Ovary (tissue), 10 donors: ENCODE measurements at places on chromosomes 5 and 9. TPM values are rescaled to one million over a fixed set of nuclear protein-coding genes. Genes with fewer than 3 reads are reported as not detected.

The RETREG1 gene
- 20.0 TPM for total RNA-seq

The GPR151 gene
- total RNA-seq = not detected

The CDH18 gene
- not detected for total RNA-seq

The ABO gene
- total RNA-seq = 23.0 TPM

The EGFLAM gene
- total RNA-seq = 28.8 TPM

The ALDH1A1 gene
- total RNA-seq = 147 TPM

DNA sequence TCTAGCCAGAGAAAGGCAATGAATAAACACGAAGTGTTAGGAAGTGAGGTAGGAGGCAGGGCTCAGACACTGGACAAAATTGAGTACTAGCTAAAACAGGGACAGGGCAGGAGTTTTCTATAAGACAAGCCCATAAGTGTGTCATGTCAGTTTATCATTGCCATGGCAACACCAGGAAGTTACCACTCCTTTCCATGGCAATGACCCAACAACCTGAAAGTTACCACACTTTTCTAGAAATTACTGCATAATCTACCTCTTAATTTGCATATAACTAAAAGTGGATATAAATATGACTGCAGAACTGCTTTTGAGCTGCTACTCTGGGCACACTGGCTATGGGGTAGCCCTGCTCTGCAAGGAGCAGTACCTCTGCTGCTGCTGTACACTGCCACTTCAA, 442.5 kb upstream of the COX7C start:
- H3K36me3 ChIP-seq = no peaks in the 10 kb centered on the region
- H3K4me3 ChIP-seq = no peak overlapping the region
- H3K4me1 ChIP-seq = no peaks in the 10 kb centered on the region
- no peak overlapping the region for H3K27ac ChIP-seq
- no peaks in the 10 kb centered on the region for H3K27me3 ChIP-seq
- no peak for DNase-seq

- no peak overlapping the region for H3K4me3 ChIP-seq
- DNase-seq = no peak
- no peak overlapping the region for H3K27ac ChIP-seq
- H3K36me3 ChIP-seq = no peaks in the 10 kb centered on the region
- H3K27me3 ChIP-seq = no peaks in the 10 kb centered on the region
Measured at GRCh38 chr9:89436963-89437625, 60.8 kb downstream of the SEMA4D start.

DNA sequence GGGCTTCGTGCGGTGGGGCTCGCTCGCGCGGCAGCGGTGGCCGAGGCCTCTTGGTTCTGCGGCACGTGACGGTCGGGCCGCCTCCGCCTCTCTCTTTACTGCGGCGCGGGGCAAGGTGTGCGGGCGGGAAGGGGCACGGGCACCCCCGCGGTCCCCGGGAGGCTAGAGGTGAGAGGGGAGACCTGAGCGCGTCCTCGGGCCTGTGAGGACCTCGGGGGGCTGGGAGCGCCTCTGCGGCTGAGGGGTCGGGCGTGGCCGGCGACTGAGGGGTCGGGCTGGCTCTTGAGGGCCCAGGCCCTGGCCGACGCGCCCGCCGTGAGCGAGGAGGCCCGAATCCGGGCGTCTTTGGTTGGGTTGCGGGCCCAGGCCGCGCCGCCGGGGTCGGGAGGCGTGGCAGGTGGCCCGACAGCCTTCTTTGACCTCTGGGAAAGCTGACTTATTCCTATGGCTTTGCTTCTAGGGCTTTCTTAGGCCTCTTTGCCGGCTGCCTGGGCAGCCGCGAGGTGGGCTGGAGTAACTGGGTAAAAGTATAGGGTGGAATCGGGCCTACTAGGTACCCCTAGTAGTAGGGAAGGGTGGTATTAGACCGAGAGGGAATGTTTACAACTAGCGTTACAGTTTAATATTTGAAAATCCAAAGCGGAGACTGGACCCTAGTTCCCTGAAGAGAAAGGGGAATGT, at the start of gene CANX:
Gene CANX (plus strand): TSS at position 33 of the 681 bp plus-strand sequence. CDS start 6,715 bp downstream, outside the sequence.
- H3K4me1 ChIP-seq = peaks cover 10% of the 10 kb centered on the region
- peak within 1 kb of the TSS; percentile 75 for H3K27ac ChIP-seq
- no peak for DNase-seq

DNA sequence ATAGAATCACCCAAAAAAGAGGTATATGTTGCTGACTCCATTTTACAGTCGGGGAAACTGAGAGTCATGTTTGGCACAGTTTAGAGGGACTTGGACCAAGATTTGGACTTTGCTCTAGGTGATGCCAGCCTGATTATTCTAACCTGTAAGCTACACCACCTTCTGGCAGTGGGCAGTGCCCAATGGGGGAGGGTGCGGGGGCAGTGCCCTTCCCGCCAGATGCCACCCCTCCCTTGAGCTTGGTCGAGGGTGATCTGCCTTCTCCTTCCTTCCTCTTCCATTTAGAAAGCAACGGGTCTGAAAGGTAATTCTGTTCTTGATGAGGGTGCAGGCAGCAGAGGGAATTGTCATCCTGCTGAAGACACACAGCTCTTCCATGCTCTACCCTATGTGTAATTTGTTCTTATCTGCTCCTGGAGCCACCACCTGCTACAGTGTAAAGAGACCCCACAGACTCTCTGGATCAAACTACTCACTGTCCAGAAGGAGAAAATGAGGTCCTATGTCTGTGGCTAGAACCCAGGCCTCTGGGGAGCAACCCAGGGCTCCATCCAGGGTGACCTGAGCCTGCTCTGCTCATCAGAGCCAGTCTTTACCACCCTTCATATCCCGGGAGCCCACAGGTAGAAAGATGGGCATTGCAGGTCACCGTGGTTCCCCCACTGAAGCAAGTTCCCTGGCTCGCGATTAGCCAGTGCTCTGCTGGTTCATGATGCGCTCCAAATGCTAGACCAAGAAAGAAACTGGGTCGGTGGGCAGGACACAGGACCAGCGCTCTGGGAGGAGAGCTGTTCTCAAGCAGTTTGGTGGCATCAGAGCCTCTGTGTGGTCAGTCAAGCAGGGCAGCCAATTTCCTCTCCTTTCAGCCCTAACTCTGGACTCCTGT, 156.2 kb downstream of the RGS3 start:
- H3K27ac ChIP-seq = peak overlapping the region; percentile 43
- peaks cover 20% of the 10 kb centered on the region for H3K4me1 ChIP-seq
- H3K36me3 ChIP-seq = no peaks in the 10 kb centered on the region
- DNase-seq = peak; percentile 35

DNA sequence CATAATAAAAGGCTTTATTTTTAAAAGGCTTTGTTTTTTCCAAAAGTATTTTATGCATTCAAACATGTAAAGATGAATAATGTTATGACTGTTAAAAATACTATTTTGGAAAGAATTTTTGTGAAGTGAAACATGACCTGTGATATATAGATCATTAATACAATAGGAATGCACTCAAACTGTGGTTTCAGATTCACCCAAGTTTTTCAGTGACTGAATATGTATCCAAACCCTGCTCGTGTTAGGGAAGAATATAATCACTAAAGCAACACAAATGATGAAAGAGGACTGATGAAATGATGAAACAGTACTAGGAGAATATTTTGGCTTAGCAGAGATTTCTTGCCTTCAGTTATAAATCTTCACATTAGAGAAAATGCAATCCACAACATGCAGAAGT, 278.0 kb downstream of the ADAMTS6 start:
- H3K27me3 ChIP-seq = no peaks in the 10 kb centered on the region
- H3K4me3 ChIP-seq = no peak overlapping the region
- no peak overlapping the region for H3K27ac ChIP-seq
- no peak for DNase-seq
- no peaks in the 10 kb centered on the region for H3K4me1 ChIP-seq

GRCh38 chr5:95924720-95925377, 36.8 kb downstream of the ELL2 start:
- no peaks in the 10 kb centered on the region for H3K4me1 ChIP-seq
- H3K36me3 ChIP-seq = no peaks in the 10 kb centered on the region
- H3K27me3 ChIP-seq = no peaks in the 10 kb centered on the region
- no peak overlapping the region for H3K4me3 ChIP-seq
- DNase-seq = no peak
- H3K27ac ChIP-seq = no peak overlapping the region

DNA sequence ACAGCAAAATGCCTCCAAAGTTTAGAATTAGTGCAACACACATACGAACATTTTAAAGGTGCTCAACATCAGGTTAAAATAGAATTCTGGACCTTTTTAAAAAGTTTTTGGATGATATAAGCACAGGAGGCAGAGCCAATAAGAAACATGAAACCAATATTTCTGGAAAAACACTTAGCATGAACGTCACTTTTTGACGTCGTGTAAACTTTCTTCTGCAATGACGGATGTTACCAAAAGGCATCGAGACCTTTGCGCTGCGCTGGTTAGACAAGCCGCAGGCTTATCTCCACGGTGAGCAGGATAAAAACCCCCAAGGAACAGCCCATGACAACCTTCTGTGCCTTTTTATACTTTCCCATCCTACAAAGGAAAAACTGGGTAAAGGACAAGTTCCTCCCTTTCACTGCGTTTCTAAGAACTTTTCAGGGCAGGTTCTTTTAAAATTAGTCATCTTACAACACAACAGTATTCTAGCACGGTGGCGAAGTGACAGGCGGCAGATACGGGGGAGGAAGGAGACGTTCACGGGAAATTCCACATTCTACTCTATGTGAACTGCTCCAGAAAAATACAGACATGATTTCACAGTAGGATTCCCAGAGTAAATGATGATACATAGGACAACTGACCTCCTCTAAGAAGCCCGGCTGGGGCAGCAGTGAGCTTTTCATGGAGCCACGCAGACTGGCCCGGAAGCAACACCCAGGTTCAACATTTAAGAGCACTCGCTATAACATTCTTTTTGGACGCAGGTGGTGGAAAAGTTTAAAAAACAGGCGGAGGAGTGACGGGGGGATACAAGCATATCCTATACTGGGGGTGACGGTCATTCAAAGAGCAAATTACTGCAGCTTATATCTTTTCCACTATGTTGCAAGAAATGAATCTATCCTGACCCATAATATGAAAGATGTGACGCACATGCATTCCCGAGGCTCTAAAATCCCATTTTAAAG, 52.4 kb downstream of the USP20 start:
- H3K36me3 ChIP-seq = no peaks in the 10 kb centered on the region
- H3K4me3 ChIP-seq = no peak overlapping the region
- H3K27me3 ChIP-seq = no peaks in the 10 kb centered on the region
- H3K4me1 ChIP-seq = peaks cover 9% of the 10 kb centered on the region
- no peak overlapping the region for H3K27ac ChIP-seq

- DNase-seq = no peak
- no peaks in the 10 kb centered on the region for H3K27me3 ChIP-seq
- no peaks in the 10 kb centered on the region for H3K4me1 ChIP-seq
- peak within 1 kb of the TSS; percentile 31 for H3K4me3 ChIP-seq
- H3K36me3 ChIP-seq = no peaks in the 10 kb centered on the region
Measured at GRCh38 chr9:122228568-122229484, at the start of gene LHX6. Gene LHX6 (minus strand): TSS chr9:122228957. CDS start chr9:122228740, 217 bp downstream.

DNA sequence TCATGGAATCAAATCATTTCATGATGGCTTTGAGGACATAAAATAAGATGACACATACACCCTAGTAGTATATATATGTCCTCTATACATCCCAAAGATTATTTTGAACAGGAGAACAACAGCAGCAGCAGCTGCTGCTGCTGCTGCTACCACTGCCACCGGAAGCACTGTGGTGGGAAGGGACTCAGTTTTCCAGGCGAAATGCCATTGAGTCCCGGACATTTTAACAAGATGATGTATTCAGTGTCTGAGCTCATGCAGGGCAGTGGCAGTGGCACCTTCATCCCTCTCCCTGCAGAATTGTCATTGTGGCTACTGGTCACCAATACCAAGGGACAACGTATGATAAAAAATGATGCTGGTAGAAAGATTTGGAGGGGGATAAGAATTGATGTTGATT, 151.3 kb downstream of the CHSY3 start:
- H3K36me3 ChIP-seq = no peaks in the 10 kb centered on the region
- no peak overlapping the region for H3K4me3 ChIP-seq
- H3K27me3 ChIP-seq = no peaks in the 10 kb centered on the region
- no peak for DNase-seq
- H3K27ac ChIP-seq = no peak overlapping the region

GRCh38 chr9:135440620-135441019, 39.0 kb upstream of the PPP1R26 start:
- no peaks in the 10 kb centered on the region for H3K27me3 ChIP-seq
- H3K36me3 ChIP-seq = no peaks in the 10 kb centered on the region
- H3K27ac ChIP-seq = peak overlapping the region; percentile 69
- H3K4me1 ChIP-seq = peaks cover 6% of the 10 kb centered on the region

DNA sequence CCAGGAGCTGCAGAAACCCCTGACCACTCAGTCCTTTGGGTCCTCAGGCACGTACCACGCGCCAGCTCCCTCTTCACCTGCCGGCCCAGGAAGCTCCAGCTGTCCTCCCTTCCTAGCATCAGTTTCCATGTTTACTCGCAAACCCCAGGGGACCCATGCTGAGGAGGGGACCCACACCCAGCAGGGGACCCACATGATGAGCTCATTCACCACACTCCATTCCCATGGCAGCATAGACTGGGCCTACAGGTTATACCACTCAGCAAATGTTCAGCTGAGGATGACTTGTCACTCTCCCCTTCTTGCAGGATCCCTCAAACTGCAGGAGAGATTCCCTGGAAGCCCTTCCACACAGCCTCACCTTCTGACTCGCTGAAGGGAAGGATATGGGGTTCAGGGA, 73.5 kb upstream of the GALNT10 start:
- H3K4me3 ChIP-seq = no peak overlapping the region
- H3K4me1 ChIP-seq = no peaks in the 10 kb centered on the region
- H3K27ac ChIP-seq = no peak overlapping the region
- no peaks in the 10 kb centered on the region for H3K27me3 ChIP-seq
- H3K36me3 ChIP-seq = no peaks in the 10 kb centered on the region

- no peak overlapping the region for H3K4me3 ChIP-seq
- no peaks in the 10 kb centered on the region for H3K4me1 ChIP-seq
- H3K36me3 ChIP-seq = no peaks in the 10 kb centered on the region
- no peak for DNase-seq
- H3K27ac ChIP-seq = no peak overlapping the region
Measured at GRCh38 chr5:60685700-60686099, 14.3 kb downstream of the DEPDC1B start.

DNA sequence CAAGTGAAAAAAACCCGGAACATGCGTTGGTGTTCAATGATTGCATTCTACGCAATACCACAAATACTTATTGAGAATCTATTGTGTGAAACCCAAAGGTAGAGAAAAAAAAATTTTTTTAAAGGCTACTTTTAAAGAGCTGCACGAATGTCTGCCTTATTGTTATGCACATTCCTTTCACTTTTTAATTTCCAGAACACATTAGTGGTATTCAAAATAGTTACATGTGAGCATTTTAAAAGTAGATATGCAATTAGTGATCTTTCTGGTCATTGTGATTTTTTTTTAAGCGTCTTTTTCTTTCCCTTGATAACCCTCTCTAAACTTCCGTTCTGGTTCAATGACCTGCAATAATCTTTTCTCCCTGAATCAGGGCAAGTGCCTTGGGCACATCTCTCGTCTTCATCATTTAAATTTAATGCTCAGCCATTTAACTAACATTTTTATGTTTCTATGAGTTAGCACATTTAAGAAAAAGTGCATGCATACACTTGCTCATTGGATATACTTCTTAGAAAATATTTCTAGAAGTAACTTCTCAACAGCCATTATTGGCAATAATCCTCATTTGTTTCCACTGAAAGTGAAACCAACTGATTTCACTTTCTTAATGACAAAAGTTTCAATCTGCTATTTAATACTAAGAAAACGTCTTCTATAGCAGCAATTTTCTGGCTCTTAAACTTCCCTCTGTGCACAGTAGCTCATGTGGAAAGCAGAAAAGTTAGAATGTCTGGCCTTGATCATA, 80.3 kb downstream of the CDH6 start:
- no peak overlapping the region for H3K27ac ChIP-seq
- DNase-seq = no peak
- peak overlapping the region; percentile 25 for H3K4me3 ChIP-seq
- H3K4me1 ChIP-seq = peaks cover 2% of the 10 kb centered on the region
- H3K27me3 ChIP-seq = no peaks in the 10 kb centered on the region
- H3K36me3 ChIP-seq = no peaks in the 10 kb centered on the region

GRCh38 chr9:136620441-136621018, 42.2 kb upstream of the EGFL7 start:
- no peak overlapping the region for H3K4me3 ChIP-seq
- no peaks in the 10 kb centered on the region for H3K27me3 ChIP-seq
- no peak overlapping the region for H3K27ac ChIP-seq
- no peak for DNase-seq
- no peaks in the 10 kb centered on the region for H3K36me3 ChIP-seq
